Forelimb muscle (tissue), 1 donor: ENCODE measurements at places on chromosomes 11 and 22. TPM values are rescaled to one million over a fixed set of nuclear protein-coding genes. Genes with fewer than 3 reads are reported as not detected.
A peak's percentile ranks its signal among the peaks of the same experiment; 100 is the strongest.

GRCh38 chr11:86014221-86014620, 54.7 kb downstream of the PICALM start:
- DNase-seq, result no peak

- no peak for DNase-seq
Measured at GRCh38 chr22:18130699-18131429, 19.1 kb upstream of the USP18 start.

DNA sequence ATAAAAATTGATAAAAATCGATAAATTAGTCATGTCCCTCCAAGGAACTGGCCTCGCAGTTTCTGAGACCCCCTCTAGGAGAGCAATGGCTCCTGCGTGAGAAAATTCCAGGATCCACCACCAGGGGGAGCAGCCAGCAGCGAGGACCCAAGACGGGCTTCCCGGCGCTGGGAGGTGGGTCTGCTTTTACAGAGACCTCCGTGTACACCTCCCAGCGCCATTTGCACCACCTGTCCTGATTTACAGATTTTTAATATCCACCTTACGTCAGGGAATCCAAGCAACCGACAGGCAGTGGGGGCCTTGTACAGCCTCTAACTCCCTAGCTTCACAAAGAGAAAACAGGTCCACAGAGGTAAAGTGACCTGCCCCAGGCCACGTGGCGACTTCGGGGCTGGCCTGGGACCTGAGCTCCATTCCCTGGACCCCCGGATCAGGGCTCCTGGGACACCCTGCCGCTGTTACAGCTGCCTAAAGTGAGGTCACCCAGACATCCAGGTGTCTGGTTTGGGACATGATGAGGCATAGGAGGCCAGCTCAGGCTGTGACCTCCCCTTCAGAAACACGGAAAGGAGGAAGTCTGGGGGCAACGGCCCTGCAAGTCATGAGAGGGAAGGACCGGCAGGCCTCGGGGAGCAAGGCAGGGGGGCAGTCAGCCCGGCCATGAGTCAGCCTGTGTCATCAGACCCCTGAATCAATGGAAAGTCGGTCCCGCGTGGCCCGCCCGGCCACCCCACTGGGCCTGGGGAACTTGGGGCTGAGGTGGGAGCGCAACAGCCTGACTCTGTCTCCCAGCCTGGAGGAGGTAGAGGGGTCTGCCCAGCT, 3.5 kb downstream of the OSM start:
- no peak for DNase-seq

GRCh38 chr22:41976070-41976901, 7.0 kb downstream of the SEPTIN3 start:
- DNase-seq, result no peak

The ACRV1 gene
- 0.34 TPM for polyA plus RNA-seq

- no peak for DNase-seq
Measured at GRCh38 chr11:65571420-65571819, 918 bp upstream of the FAM89B start.

The OR51B4 gene
- not detected for polyA plus RNA-seq

GRCh38 chr11:60292145-60292544, 11.7 kb downstream of the MS4A4A start:
- DNase-seq, result no peak

GRCh38 chr11:32952421-32952820, 59.8 kb downstream of the QSER1 start:
- no peak for DNase-seq

DNA sequence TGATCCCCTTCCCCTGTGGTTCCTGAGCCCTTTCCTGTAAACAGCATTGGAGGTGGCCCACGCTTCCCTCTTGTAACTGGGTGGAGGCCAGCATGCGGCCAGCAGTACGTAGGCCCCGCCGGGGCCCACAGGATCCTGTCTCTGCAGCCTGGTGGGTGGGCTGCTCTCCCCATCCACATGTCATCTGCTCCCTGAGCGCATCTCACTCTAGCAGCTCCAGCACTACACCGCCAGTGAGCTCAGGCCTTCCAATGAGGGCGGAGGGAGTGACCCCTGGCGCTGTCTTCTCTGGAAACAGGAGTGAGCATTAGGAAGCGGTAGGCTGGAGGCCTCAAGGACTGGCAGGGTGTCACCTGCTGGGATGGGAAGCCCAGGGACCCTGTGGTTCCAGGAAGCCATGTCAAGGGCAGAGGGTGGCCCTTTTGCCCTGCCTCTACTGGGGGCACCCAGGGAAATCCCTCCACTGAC, 363.9 kb downstream of the TBC1D22A start:
- no peak for DNase-seq

DNA sequence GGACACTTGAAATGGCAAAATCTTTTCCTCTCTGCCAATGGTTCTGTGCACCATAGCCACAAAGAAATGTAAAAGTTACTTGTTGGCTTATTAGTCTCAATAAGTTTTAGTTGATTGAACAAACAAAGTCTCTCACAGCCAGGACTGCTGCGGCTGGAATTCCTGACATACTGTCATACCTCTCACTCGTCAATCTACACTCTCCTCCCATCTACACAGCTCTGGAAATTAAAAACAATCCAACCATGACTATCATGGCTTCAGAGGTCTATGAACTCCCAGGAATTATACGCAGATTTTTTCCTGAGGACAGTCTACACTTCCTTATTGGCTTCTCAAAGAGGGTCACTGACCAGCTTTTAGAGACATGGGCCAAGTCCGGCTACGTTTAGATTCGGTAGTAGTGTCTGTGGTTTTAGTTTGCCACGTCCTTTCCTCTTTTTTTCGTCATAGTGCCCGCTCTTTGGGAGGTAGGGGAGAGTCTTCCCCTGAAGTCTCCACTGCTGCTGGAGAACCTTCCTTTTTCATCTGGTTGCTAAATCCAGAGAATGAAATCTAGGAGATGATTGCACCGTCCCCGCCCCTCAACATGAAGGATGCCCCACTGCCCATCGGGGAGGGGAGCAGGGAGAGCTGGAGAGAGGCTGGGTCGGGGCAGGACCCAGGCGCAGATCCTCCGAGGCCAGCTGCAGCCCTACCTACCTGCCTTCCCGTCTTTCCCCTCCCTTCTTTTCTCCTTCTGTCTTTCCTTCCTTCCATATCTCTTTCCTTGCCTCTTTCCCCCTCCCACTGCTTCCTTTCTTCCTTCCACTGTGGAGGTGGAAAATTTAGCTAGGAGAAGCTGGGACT, 1.0 kb upstream of the PLEKHB1 start:
- no peak for DNase-seq

- no peak for DNase-seq
Measured at GRCh38 chr11:36090356-36091109, 146.7 kb downstream of the LDLRAD3 start.

The SEZ6L gene
- 0.40 TPM for polyA plus RNA-seq

DNA sequence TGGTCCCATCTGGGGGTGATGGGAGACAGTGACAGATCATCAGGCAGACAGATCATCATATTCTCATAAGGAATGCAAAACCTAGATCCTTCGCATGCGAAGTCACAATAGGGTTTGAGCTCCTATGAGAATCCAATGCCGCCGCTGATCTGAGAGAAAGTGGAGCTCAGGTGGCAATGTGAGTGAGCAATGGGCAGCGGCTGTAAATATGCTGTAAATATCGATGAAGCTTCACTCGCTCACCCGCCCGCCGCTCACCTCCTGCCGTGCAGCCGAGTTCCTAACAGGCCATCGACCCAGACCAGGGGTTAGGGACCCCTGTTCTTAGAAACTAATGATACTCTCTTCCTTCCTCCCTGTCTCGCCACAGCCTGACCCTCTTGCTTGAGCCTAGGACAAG, 9.4 kb upstream of the PLA2G6 start:
- DNase-seq, result no peak

DNA sequence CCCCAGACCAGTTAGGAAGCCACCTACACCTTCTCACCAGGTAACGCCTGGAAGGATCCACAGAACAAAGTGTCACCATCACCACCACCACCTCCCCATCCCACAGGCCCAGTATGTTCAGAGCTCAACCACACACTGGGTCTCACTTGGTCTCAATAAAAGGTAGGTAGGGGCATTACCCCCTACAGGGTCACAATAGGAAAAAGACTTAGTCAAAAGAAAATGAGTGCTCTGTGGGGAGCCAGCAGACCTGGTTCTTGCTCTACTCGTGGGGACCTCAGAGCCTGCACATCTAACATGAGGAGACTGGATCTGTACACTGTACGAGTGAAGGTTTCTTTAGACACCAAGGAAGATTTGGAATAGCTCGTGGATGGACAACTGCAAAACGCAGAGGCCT, 49.3 kb downstream of the HIRA start:
- DNase-seq, result no peak

- DNase-seq, result no peak
Measured at GRCh38 chr11:131667566-131667965, 297.2 kb downstream of the NTM start.

The TYR gene
- not detected for polyA plus RNA-seq

- peak; percentile 64 for DNase-seq
Measured at GRCh38 chr11:125345421-125346178, 150.5 kb downstream of the FEZ1 start.

The GAB4 gene
- not detected for polyA plus RNA-seq
